ENCODE measurements at places on chromosomes 4 and X.

DNA sequence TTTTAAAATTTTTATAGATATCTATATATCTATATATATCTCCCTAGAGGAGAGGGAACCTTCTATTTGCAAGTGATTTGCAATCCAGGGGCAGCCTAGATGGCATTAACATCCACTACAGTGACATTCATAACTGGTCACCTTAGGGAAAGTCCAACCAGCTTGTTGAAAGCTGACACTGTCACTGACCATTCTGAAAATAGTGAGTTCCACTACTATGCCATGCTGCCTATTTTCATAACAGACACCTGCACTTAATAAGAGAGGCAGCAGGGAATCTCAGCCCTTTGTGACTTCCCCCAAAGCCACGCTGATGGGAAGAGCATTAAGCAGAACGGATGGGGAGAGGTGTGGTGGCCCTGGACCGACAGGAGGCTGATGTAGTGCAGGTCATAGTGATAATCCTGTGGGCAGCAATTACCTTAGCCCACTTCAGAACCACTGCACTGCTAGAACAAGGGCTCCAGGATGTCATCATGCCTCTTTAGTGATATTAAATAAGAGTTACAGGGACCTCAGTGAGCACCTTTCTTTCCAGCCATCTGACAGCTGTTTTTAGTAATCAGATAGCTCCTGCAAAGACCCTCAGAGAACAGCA, 51.3 kb downstream of the GPRIN3 start:
- no peak for DNase-seq

GRCh38 chr4:184362396-184362795, 112.0 kb downstream of the IRF2 start:
- DNase-seq: no peak

GRCh38 chr4:75232546-75232945, 281.7 kb downstream of the RCHY1 start:
- no peak for DNase-seq

- no peak for DNase-seq
Measured at GRCh38 chr4:3288571-3289094, 4.2 kb upstream of the RGS12 start.

GRCh38 chr4:183078634-183079033, 20.4 kb upstream of the WWC2 start:
- no peak for DNase-seq

DNA sequence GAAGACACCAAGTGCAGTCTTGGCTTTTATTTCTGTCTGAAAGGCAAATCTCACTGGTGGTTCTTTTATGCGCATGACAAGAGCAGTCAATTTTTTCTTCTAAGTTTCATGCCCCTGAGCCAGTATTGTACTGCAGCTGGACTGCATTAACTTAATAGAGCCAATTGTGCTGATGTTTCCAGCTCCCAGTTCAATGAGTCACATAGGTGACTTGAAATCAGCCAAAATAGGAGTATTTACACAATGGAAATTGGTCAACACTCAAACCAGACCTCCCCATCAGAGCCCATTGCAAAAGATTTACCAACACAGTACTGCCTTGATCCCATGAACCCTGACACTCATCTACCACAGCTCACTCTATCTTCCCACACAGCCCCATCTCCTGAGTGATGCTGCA, 100.3 kb upstream of the GUCY1A1 start:
- DNase-seq: no peak

DNA sequence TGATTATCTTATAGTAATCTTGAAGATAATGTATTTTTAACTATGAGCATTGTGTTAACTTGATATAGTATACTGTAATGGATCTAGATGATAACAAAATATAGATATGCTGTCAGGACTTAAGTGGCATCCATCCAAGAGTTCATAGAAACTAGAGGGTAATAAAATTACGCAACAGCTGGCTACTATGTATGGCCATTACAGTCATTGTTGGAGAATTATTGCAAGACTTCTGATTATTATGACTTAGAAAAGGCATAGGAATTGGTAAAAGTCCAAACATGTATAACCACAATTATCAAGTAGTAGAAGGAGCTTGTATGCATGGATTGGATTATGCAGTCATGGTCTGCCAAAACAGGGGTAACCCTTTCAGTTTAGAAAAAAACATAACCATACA, 9.5 kb downstream of the OGT start:
- DNase-seq: no peak

All from AG04450 (cell line).